ENCODE measurements at places on chromosomes 16 and 17.

GRCh38 chr17:31266042-31266441 is 31.0 kb downstream of the OMG start:
- no peak for DNase-seq

DNA sequence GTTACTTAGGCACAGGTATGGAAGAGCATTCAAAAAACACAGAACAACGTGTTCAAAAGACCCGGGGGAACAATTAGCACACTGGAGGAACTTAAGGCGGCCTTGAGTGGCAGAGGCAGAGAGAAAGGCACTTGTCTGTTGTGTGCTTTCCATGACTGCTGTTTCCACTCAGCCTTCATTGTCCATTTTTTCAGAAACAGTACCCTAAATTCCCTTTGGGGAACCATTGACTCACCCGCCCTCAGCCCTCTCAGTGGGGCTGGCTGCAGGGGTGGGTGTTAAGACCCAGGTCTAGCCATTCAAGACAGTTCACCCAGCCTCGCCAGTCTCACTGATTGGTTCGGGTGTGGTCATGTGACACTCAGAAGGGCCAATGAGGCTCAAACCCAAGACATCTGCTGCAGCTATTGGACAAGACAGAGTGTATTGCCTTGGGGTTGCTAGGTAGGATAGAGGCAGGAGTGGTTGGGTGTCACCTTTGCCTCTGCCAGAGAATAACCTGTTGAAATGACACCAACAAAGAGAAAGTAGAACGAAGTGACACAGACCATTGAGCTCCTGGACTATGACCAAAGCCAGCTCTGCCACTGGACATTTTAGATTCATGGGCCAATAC is 19.6 kb upstream of the CEP20 start:
- peak; percentile 13 for DNase-seq

- no peak for DNase-seq
These were observed 15.0 kb downstream of the CCDC47 start for GRCh38 chr17:63758428-63758827.

- peak; percentile 59 for DNase-seq
These were observed 51.2 kb downstream of the RMI2 start for GRCh38 chr16:11396241-11397048.

GRCh38 chr16:17328932-17329331 is 141.8 kb downstream of the XYLT1 start:
- DNase-seq: peak; percentile 57

- peak; percentile 83 for DNase-seq
These were observed 38.2 kb downstream of the KSR1 start for GRCh38 chr17:27494192-27495091.

GRCh38 chr17:55513885-55514590 is 2.8 kb upstream of the SMIM36 start:
- peak; percentile 60 for DNase-seq

- DNase-seq: no peak
These were observed 55.6 kb downstream of the COTL1 start for GRCh38 chr16:84562174-84562815.

- DNase-seq: peak; percentile 59
These were observed 3.9 kb downstream of the TSPOAP1 start for GRCh38 chr17:58324409-58325288.

DNA sequence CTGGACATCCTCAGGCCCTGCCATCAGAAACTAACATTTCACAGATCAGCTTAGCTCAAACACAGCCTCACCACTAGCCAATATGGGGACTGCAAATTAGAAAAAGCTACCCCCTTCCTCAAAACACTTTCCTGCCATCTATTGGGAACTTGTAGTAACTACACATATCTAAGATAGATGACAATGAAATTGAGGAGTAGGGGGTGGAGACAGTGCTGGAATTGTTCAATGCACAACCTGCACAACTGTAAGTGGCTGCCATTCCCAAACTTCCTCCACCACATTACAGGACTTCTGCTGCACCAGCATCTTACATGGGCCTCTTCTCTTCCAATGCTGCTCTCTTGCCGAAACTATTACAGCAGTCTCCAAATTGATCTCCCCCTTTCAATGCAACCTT is 21.9 kb downstream of the AIPL1 start:
- DNase-seq: peak; percentile 43

DNA sequence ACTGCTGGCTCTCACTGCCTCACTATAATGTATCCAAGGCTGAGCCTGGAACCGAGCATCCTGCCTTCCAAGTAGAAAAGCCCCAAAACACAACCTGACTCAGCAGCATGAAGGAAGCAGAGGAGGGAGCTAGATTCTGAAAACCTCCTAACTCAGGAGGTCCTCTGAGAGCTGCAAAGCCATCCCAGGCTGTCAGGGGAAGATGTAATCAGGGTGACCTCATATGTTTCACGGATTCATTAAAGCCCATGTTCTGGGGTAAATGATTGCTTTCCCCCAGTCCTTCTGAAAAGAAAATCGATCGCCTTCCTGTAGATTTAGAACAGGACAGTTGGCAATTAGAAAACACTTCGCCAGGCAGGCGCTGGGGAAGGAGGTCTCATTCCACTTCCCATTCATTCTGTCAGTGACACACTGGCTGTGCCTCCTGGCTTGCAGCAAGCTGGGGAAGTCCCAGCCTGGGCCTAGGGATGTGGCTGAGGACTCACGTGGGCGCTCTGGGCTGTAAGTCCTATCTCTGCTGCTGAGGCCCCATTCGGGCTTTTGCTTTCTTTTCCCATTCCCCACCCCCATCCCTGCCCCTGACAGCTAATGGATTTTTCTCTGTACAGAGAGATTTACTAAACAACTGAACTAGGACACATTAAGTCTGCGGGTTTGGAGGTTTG is 75.7 kb upstream of the TMEM132E start:
- no peak for DNase-seq

DNA sequence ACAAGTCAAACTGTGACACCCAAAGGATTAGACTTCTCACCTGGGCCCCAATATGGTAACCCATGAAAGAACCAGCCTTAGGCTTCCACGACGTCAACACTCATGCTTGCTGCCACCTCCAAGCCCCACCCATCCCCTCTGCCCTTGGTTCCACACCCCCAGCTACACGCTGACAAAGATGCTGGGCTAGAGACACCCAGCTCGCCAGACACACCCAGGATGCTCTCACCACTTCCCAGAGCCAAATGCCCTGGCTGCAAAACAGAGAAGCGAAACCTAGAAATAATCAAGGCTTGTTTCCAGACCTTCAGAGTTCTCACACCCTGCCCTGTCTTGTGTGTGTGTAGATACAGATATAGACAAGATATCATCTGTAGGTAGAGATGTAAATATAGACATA is 26.0 kb upstream of the ADCY9 start:
- no peak for DNase-seq

- peak; percentile 60 for DNase-seq
These were observed 21.2 kb downstream of the PDILT start for GRCh38 chr16:20383106-20384029.

- DNase-seq: no peak
These were observed 1.6 kb downstream of the GFER start for GRCh38 chr16:1985466-1986150.

- peak; percentile 31 for DNase-seq
These were observed 1.4 kb upstream of the SLC25A10 start for GRCh38 chr17:81710514-81711308.

GRCh38 chr17:5789528-5789927 is 205.2 kb upstream of the NLRP1 start:
- DNase-seq: no peak

GRCh38 chr17:27217631-27218030 is 76.3 kb upstream of the WSB1 start:
- no peak for DNase-seq

GRCh38 chr17:67474081-67474661 is 97.1 kb downstream of the PITPNC1 start:
- DNase-seq: peak; percentile 99

DNA sequence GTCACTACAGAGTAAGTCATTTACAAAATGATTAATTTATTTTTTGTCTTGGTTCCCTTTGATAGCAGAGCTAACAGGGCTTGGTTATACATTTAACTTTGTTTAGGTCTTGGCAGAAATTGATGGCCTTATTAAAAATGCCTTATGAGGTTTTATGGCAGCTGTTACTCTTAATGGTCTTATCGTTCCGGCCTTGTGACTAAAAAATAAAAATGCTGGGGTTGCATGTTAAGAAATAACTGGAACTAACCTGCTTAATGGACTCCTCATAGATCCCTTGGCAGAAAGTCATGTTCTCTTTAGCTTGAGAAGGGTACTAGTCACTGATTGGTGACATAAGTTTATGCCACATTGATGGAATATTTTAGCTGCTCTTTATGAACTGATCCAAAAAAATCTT is 18.3 kb downstream of the COX11 start:
- DNase-seq: no peak

DNA sequence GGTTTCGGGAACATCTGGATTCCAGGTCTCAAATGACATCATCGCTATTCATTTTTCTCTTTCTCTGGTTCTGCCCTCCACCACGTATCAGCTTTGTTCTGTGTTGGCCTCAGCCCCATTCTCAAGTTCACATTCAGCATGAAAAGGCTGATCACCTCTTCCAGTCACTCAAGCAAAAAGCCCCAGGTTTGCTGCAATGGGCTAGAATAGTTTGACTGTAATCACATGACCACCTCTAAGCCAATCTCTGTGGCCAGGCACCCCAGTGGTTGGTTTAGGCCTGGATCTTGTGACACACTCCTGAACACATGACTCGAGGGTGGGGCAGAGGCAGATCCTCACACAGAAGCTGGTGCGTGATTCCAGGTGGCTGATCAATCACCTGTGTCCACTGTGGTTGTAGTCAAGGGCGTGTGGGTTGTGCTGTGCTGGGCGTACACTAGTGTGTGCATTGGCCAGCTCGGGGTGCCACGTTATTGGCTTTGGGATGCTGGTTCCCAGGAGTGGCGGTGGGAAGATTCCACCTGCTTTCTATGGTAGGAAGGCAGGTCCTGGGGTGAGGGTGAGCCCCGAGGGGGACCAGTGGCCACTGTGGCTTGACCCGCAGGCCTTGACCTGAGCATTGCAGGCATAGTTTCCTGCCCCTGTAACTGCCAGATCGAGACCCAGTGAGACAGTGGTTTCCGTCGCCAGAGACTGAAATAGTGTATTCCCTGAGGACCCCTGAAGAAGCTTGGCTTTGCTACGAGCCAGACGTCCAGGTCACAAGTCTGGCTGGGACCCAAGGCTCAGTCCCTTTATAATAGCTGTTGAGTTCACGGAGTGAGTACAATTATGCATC is 12.0 kb downstream of the EEF2K start:
- no peak for DNase-seq

- no peak for DNase-seq
These were observed 87.3 kb upstream of the IRX6 start for GRCh38 chr16:55236655-55237054.

- no peak for DNase-seq
These were observed 104.5 kb downstream of the SNX29 start for GRCh38 chr16:12081048-12081404.

DNA sequence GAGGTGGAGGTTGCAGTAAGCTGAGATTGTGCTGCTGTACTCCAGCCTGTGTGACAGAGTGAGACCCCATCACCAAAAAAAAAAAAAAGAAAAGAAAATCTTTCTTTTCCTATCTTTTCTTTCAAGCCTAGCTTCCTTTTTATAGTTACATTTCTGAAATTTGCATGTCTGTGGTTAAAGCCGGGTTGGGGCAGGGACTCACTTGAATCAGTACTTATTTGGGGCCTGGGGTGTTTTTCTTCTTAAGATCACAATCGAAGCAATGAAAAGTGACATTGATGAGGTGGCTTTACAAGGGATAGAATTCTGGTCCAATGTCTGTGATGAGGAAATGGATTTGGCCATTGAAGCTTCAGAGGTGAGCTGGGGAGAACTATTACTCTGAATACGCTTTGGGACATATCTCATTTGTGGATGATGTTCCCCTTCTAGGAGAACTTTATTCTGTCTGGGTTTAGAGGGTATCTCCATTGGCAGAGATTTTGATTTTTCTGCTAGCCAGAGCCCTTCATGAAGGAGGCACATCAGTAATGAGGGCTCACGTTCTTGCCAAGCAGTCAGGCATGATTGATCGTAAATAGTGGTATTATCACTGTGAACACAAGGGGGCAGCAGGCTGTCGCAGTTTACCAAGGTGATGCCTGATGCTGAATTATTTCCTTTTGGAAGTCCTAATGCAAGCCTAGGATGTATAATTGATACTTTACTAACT is 14.3 kb downstream of the KPNB1 start:
- peak; percentile 64 for DNase-seq

GRCh38 chr16:27334192-27334764 is 20.5 kb downstream of the IL4R start:
- no peak for DNase-seq

GRCh38 chr17:75619506-75620431 is 13.5 kb upstream of the SMIM5 start:
- DNase-seq: peak; percentile 29

DNA sequence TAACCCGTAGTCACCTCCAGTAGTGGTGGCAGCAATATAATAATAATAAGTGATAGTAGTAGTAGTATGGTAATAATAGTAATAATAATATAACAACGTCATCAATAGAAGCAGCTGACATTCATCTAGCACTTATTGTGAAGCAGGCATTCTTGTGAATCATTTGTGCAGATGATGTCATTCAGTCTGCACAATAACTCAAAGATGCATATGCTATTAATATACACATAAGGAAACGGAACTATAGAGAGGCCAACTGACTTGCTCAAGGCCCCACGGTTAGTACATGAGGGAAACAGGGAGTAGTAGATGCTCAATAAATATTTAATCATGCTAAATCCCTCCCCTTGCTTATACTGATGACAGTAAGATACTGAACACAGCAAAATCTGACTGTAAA is 35.4 kb upstream of the GAN start:
- DNase-seq: peak; percentile 16

- DNase-seq: peak; percentile 83
These were observed 120.2 kb downstream of the METRNL start for GRCh38 chr17:83199500-83200201.

GRCh38 chr16:89370601-89371000 is 119.8 kb downstream of the ANKRD11 start:
- DNase-seq: no peak

GRCh38 chr17:5583426-5584382 is 605 bp downstream of the NLRP1 start:
- DNase-seq: peak; percentile 53

- DNase-seq: no peak
These were observed 11.3 kb downstream of the AXIN2 start for GRCh38 chr17:65550075-65550662.

- DNase-seq: peak; percentile 92
These were observed at the start of gene METTL26 for GRCh38 chr16:636206-637080. Gene METTL26, minus strand, starts transcription at chr16:636305. Its CDS starts 15 bp downstream, at chr16:636290.

DNA sequence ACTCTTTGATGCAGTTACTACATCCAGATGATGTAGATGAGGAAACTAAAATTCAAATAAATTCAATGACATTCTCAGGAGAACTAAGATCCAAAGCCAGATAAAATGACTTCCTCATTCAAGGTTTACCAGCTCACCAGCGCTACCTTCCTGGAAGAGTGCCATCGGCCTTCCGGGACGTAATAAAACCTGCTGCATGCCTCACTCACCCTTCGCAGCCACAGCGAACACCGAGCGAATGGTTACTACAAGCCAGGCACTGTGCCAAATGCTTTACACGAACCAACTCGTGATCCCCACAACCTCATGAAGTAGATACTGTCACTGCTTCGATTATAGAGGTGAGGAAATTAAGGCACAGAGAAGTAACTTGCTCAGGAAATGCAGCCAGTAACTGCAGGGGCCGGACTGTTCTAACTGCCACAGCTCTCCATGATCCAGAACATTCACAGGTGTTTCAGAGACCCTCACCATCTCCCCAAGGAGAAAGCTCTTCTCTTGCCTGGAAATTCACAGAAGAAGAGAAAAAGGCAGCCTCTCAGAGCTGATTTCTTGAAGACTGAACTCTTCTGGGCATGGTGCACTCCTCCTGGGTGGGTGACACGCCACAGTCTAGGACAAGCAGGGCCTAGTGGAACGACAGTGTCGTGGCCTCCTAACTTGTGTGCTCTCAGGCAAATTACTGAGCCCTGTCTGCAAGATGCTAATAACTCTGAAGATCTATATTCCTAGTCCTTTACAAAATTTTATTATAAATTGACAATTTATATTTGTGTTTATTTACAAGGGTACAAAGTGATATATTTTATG is 46.8 kb downstream of the HIC1 start:
- DNase-seq: no peak
